Left forelimb (tissue), 1 donor: ENCODE measurements at places on chromosomes 13 and 19.
A peak's percentile ranks its signal among the peaks of the same experiment; 100 is the strongest.

- DNase-seq: no peak
Measured at GRCh38 chr19:29871143-29871542, 59.4 kb downstream of the CCNE1 start.

- DNase-seq: peak; percentile 88
Measured at GRCh38 chr19:12994701-12995595, at the start of gene NFIX. Gene NFIX, plus strand, starts transcription at chr19:12995475. Its CDS starts 363 bp downstream, at chr19:12995838.

DNA sequence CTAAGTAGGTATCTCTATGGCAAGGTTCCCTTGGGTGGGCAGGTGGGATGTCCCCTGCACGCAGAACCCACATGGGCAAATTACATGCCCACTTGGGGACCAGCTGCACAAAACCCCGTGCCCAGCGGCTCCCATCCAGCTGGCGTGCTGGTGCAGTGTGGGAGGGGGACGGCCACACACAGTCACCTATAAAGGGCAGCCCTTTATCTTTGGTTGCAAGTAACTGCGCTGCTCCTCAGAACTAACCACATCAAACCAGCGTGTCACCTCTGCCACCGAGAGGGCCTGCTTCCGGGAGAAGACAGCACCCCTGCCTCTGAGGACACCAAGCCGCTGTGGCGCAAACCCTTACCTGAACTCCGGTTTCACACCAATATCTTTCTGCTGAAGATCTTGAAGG, 32.2 kb downstream of the ANKRD27 start:
- no peak for DNase-seq

GRCh38 chr13:111462221-111462764, 141.9 kb downstream of the TEX29 start:
- no peak for DNase-seq

- no peak for DNase-seq
Measured at GRCh38 chr13:39559847-39560246, 43.1 kb downstream of the LHFPL6 start.

- no peak for DNase-seq
Measured at GRCh38 chr13:37364007-37364406, 234.6 kb downstream of the POSTN start.

DNA sequence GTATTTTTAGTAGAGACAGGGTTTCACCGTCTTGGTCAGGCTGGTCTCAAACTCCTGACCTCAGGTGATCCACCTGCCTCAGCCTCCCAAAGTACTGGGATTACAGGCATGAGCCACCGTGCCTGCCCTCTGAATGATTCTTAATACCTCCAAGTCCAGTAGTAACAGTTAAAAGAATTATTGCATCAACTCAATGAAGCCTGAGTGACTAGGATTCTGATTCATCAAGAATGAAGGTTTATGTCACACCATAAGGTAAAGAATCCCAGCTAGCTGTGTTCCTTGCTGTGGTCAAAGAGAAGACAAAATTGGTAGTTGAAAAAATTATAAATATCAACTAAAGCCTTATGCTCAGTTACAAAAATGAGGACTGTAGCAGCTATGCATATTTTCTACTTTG, 81.2 kb upstream of the ABCC4 start:
- no peak for DNase-seq

- DNase-seq: no peak
Measured at GRCh38 chr19:44657211-44657921, 13.7 kb downstream of the PVR start.

- no peak for DNase-seq
Measured at GRCh38 chr13:108226184-108226583, 8.0 kb downstream of the ABHD13 start.

GRCh38 chr13:51697855-51698254, 106.1 kb downstream of the DHRS12 start:
- DNase-seq: no peak

- no peak for DNase-seq
Measured at GRCh38 chr19:5271145-5271544, 69.5 kb downstream of the PTPRS start.

DNA sequence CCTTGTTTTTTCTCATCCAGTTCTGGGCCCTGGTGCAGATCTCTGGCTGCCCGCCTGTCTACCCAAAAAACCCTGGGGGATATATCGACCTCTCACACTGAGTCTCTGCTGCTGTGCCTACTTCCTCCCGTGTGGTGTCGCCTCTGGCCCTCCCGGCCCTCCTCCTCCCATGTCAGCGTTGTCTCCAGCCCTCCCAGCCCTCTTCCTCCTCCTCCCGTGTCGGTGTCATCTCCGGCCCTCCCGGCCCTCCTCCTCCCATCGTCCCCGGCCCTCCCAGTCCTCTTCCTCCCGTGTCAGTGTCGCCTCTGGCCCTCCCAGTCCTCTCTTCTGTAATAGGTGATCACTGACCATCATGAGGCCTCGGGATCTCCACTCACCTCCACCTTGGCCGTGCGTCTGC, 81.8 kb downstream of the GPR12 start:
- DNase-seq: no peak

- DNase-seq: no peak
Measured at GRCh38 chr13:104553186-104553585, 1487.0 kb upstream of the SLC10A2 start.

- no peak for DNase-seq
Measured at GRCh38 chr19:6362027-6362350, 658 bp downstream of the CLPP start.

DNA sequence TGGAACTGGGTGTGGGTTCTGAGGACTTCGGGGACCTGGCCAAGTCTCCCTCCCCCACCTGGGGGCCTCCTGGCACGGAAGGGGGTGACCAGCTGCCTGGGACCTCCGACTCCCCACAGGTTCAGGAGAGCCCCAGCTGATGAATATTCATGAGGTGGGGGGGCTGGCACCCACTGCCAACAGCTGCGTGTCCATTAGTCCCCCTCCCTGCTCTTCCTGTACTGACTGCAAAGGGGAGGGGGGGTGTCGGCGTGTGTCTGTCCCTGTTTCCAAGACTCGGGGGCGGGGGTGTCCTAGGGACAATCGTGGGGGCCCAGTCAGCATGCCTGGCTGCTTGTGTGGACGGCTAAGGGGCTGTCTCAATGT, 10.6 kb upstream of the NFIX start:
- DNase-seq: no peak

- DNase-seq: no peak
Measured at GRCh38 chr19:55161571-55162322, 4.2 kb upstream of the TNNI3 start.

- no peak for DNase-seq
Measured at GRCh38 chr13:33185853-33186252, 99.7 kb downstream of the STARD13 start.

GRCh38 chr13:19153782-19154450, 27.7 kb downstream of the TUBA3C start:
- no peak for DNase-seq

DNA sequence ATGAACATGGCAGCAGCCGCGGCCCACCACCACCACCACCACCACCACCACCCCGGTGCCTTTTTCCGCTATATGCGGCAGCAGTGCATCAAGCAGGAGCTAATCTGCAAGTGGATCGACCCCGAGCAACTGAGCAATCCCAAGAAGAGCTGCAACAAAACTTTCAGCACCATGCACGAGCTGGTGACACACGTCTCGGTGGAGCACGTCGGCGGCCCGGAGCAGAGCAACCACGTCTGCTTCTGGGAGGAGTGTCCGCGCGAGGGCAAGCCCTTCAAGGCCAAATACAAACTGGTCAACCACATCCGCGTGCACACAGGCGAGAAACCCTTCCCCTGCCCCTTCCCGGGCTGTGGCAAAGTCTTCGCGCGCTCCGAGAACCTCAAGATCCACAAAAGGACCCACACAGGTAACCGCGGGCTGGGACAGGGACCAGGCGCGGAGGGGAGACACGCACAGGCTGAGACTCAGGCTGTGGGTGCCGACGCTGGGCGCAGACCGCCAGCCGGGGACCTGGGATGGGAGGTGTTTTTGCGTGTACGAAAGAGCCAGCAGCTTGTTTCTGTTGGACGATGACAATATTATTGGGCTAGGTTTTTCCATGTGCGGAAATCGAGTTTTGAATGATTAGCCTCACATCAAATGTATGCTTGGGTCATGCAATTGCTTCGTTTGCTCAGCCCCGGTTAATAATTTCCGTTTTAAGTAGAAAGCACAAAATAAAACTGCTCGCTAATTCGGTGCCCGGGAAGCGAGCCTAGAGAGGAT, 1.3 kb downstream of the ZIC2 start:
- DNase-seq: peak; percentile 65

DNA sequence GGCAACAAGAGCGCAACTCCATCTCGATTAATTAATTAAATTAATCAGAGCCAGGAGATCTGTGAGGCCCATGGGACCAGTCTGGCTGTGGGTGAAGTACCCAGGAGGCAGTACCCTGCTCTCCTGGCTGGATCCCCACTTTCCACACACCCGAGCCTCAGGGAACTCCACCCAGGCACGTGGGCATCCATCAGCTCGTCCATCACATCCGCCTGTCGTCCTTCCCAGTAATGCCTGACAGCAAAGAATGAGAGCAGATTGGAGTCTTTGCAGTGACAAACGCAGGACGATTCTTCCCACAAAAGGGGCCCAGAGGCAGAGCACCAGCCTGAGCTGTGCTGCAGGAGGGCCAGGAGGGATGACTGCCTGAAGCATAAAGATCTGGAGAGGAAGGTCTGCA, 35.8 kb downstream of the VSTM2B start:
- no peak for DNase-seq

- DNase-seq: peak; percentile 96
Measured at GRCh38 chr19:17334414-17335409, at the start of gene ANO8. Gene ANO8, minus strand, starts transcription at chr19:17334855. Its CDS starts 185 bp downstream, at chr19:17334670.
